ENCODE measurements at places on chromosomes 6 and 20. TPM values are rescaled to one million over a fixed set of nuclear protein-coding genes. Genes with fewer than 3 reads are reported as not detected.

The TMEM74B gene
- 1.1 TPM for total RNA-seq

GRCh38 chr6:95518630-95519227, 58.6 kb upstream of the MANEA start:
- H3K27me3 ChIP-seq: no peaks in the 10 kb centered on the region
- H3K4me3 ChIP-seq: no peak overlapping the region
- H3K36me3 ChIP-seq: no peaks in the 10 kb centered on the region
- no peaks in the 10 kb centered on the region for H3K4me1 ChIP-seq

DNA sequence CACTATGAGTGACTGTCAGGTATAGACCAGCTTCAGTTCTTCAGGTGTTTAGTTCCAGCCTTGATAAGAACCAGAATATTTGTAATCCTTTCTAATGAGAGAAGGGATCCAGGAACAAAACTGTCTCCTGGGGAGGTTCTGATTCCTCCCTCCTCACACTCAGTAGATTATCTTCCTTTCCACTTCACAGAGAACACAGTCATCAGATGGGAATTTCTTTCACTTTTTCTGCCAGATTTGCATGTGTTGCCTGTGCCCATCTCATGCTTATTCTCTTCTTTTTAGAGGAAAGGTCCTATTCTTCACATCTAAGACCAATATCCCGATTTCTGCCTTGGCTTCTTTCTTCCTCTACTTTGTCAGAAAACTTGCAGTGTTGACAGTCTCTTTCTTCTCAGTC, 50.8 kb downstream of the CD109 start:
- no peak for DNase-seq
- H3K27ac ChIP-seq: no peak overlapping the region
- no peaks in the 10 kb centered on the region for H3K4me1 ChIP-seq
- no peaks in the 10 kb centered on the region for H3K27me3 ChIP-seq

The MUC22 gene
- not detected for total RNA-seq

DNA sequence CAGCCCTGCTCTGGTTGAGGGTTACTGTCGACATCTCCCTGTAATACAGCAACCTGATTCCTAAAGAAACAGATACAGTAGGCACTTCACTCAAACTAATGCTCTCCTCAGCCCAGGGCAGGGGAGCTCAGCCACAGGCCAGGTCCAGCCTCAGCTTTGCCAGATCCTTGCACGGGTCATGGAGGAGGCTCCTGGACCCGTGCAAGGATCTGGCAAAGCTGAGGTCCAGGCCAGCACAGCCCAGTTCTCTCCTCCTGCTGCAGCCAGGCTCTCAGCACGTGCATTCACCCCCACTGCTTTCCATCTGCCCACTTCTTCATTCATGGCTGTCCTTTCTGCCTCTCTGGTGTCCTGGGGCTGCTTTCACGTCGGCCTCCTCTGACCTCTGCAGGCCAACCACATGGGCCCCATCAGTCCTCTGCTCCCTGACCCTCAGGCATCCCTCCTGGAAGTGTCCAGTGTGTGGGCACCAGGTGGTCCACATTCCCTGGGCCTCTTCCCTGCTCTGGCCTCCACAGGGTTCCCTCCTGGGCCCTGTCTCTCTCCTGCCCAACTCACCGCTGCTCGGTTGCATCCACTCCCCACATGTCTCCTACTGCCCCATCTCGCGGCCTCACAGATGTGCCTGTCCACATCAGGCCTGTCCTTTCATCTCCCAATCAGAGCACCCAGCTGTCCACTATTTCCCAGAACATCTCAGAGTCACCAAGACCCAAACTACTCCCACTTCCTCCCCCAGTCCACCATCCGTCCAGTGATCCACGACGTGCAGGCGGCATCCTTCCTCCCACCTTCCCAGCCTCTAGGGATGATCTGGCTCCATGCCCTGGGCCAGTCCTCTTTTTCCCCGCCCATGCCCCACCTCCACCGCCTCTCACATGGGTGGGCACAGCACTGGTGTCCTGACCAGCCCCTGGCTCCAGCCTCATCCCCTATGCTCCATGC, 11.8 kb upstream of the CD93 start:
- peaks cover 16% of the 10 kb centered on the region for H3K4me1 ChIP-seq
- no peak overlapping the region for H3K27ac ChIP-seq
- no peaks in the 10 kb centered on the region for H3K36me3 ChIP-seq

GRCh38 chr6:138229663-138230179, 11.4 kb upstream of the PBOV1 start:
- peaks cover 38% of the 10 kb centered on the region for H3K4me1 ChIP-seq
- no peak overlapping the region for H3K27ac ChIP-seq
- H3K27me3 ChIP-seq: no peaks in the 10 kb centered on the region
- H3K36me3 ChIP-seq: no peaks in the 10 kb centered on the region
- no peak for DNase-seq
- H3K4me3 ChIP-seq: no peak overlapping the region

GRCh38 chr6:41674231-41675000, 36.1 kb downstream of the MDFI start:
- peaks cover 11% of the 10 kb centered on the region for H3K27me3 ChIP-seq
- H3K4me3 ChIP-seq: no peak overlapping the region
- peaks cover 12% of the 10 kb centered on the region for H3K4me1 ChIP-seq
- no peak for DNase-seq
- H3K36me3 ChIP-seq: no peaks in the 10 kb centered on the region

The LPA gene
- 2.0 TPM for total RNA-seq

DNA sequence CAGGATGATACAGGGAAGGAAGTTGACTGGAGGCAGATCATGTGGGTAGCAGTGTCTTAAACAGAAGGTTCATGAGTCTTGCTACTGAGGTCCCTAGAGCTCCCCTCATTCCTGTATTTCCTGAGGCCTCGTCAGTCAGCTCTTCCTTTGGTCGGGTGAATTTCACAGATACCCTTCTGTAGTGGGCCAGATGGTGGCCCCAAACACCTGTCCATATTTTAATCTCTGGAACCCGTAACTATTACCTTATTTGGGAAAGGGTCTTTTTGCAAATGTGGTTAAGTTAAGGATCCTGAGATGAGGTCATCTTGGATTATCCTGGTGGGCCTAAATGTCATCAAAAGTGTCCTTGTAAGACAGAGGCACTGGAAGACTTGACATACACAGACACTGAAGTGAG, 9.6 kb downstream of the KCNS1 start:
- H3K27me3 ChIP-seq: peaks cover 6% of the 10 kb centered on the region
- H3K36me3 ChIP-seq: peaks cover 3% of the 10 kb centered on the region
- H3K4me1 ChIP-seq: peaks cover 6% of the 10 kb centered on the region
- no peak overlapping the region for H3K27ac ChIP-seq

The WFDC5 gene
- total RNA-seq: not detected

DNA sequence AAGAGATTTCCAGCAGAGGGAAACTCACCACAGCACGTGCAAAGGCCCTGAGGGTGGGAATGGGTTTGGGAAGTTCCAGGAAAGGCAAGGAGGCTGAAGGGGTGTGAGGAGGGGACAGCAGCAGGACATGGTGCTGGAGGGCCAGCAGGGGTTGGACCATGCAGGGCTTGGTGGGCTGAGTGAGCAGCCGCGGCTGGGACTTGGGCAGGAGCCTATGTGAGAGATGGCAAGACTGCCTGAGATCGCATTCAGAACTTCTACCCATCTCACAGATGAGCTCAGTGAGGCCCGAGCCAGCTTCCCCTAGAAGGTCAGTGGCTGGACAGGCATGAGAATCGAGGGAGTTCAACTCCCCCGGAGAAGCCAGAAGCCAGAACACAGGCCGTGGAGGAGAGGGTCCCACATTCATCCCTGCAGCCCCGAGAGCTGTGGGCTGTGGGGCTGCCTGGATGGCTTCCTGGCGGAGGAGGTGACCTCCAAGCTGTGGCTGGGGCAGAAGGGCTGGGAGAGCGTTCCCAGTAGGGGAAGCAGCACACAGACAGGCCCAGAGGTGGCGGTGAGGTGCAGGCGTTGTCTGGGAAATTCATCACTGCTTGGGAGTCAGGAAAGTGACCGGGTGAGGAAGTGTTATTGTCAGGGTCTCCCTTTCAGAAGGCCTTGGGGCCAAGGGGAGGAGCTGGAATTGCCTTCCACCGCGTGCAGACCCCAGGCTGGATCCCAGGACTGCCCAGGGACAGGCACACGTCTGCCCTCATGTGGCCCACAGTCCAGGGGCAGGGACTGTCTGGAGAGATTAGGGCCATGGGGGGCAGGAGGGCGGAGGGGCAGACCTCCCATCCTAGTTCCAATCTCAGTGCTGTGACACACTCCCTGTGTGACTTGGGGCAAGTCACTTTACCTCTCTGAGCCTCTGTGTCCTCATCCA, 103.8 kb downstream of the CEBPB start:
- no peaks in the 10 kb centered on the region for H3K36me3 ChIP-seq
- DNase-seq: no peak
- H3K27me3 ChIP-seq: no peaks in the 10 kb centered on the region
- no peak overlapping the region for H3K4me3 ChIP-seq
- H3K4me1 ChIP-seq: no peaks in the 10 kb centered on the region

The PSMB9 gene
- total RNA-seq: not detected

- DNase-seq: no peak
- no peak overlapping the region for H3K4me3 ChIP-seq
- peaks cover 22% of the 10 kb centered on the region for H3K27me3 ChIP-seq
- no peaks in the 10 kb centered on the region for H3K4me1 ChIP-seq
- H3K36me3 ChIP-seq: no peaks in the 10 kb centered on the region
Observed at GRCh38 chr20:24425523-24426135, 43.8 kb upstream of the SYNDIG1 start.

DNA sequence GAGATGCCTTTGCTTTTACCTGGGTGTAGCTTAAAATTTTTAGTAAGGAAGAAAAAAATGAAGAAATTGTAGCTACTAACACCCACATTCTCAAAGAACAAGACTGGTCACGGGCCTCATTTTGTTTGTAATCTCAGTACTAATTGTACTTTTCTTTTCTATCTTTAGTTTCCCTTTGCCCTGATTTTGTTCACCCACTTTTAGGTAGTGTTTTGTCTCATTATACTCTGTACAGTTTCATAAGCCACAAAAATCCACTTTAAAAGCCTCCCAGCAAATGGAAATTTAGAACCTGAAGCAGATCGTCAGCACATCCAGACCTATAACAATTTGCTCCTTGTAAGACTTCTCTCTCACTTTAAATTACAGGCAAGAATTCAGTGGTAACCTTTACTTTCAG, 43.3 kb downstream of the TP53INP2 start:
- no peak for DNase-seq
- peaks cover 36% of the 10 kb centered on the region for H3K36me3 ChIP-seq
- no peak overlapping the region for H3K27ac ChIP-seq
- no peaks in the 10 kb centered on the region for H3K4me1 ChIP-seq

DNA sequence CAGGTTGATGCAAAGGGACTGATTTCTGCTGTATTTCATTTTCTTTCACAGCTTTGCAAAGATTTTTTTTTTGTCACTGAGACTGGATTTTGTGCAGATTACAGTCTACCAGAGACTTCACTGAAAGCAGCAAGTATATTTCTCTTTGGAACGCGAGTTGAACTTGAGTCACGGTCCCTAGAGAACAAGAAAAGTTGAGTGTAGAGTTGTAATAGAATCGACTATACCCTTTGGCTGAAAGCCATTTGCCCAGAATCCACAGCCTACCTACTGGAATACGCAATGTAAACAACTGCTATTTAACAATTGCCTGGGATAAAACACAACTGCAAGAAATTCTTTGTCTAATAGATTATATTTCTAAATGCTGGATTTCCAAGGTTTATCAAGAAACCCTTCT, 520.6 kb downstream of the HDGFL1 start:
- no peak overlapping the region for H3K4me3 ChIP-seq
- H3K36me3 ChIP-seq: no peaks in the 10 kb centered on the region
- no peak overlapping the region for H3K27ac ChIP-seq
- no peaks in the 10 kb centered on the region for H3K27me3 ChIP-seq

- no peak overlapping the region for H3K4me3 ChIP-seq
- no peak for DNase-seq
- H3K27ac ChIP-seq: no peak overlapping the region
- H3K27me3 ChIP-seq: no peaks in the 10 kb centered on the region
- H3K36me3 ChIP-seq: peaks cover 2% of the 10 kb centered on the region
Observed at GRCh38 chr20:47189060-47189459, 167.4 kb downstream of the ZMYND8 start.

The EYS gene
- 0.60 TPM for total RNA-seq

DNA sequence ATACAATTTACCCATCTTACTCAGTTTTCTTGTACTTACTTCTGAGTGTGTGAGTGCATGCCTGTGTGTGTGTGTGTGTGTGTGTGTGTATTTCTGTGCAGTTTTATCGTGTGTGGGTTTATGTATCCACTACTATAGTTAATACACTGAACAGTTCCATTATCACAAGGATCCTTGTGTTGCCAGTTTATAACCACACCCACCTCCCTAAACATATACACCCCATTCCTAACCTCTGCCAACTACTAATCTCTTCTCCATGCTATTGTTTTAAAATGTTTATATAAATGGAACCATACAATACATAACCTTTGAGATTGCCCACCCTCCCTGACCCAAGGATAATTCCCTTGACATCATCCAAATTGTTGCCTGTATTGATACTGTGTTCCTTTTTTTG, 18.7 kb downstream of the POFUT1 start:
- no peaks in the 10 kb centered on the region for H3K4me1 ChIP-seq
- H3K27me3 ChIP-seq: no peaks in the 10 kb centered on the region
- no peak overlapping the region for H3K4me3 ChIP-seq
- no peak for DNase-seq

The AIF1 gene
- 5.1 TPM for total RNA-seq

- H3K36me3 ChIP-seq: no peaks in the 10 kb centered on the region
- H3K27ac ChIP-seq: no peak overlapping the region
- peaks cover 5% of the 10 kb centered on the region for H3K4me1 ChIP-seq
- H3K4me3 ChIP-seq: no peak overlapping the region
Observed at GRCh38 chr6:34447910-34448309, 18.0 kb upstream of the PACSIN1 start.

The DNMT3B gene
- total RNA-seq: 7.5 TPM

The FAM217A gene
- total RNA-seq: not detected

The ZNF335 gene
- 33.5 TPM for total RNA-seq

- H3K27ac ChIP-seq: no peak overlapping the region
- H3K4me3 ChIP-seq: no peak overlapping the region
- no peaks in the 10 kb centered on the region for H3K27me3 ChIP-seq
- DNase-seq: no peak
- H3K4me1 ChIP-seq: peaks cover 39% of the 10 kb centered on the region
- no peaks in the 10 kb centered on the region for H3K36me3 ChIP-seq
Observed at GRCh38 chr20:52001999-52002666, 189.4 kb downstream of the ZFP64 start.

The C6orf163 gene
- 10.0 TPM for total RNA-seq

Data from mesothelial cell of epicardium (in vitro differentiated cells).